ENCODE measurements at places on chromosomes 3 and 15.

GRCh38 chr15:98202256-98202655 is 241.8 kb downstream of the ARRDC4 start:
- no peak for DNase-seq

DNA sequence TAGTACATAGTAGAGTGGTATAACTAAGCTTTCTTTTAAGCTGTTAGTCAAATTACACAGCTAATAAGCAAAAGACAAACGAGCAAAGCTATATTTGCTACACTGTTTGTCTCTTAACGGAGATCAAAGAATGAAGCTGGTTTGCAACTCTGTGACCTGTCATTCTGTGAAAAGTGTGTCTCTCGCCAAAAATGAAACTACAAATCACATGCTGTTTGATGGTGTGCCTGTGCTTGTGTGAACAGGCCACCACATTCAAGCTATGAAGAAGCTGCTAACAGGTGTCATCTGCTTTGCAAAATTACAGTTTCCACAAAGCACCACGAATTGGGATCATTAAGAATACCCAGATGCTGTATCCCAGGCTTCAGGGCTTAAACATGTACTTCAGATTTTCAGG is 667.8 kb upstream of the NAALADL2 start:
- DNase-seq: no peak

GRCh38 chr15:60590935-60591495 is 112.1 kb upstream of the ICE2 start:
- no peak for DNase-seq

DNA sequence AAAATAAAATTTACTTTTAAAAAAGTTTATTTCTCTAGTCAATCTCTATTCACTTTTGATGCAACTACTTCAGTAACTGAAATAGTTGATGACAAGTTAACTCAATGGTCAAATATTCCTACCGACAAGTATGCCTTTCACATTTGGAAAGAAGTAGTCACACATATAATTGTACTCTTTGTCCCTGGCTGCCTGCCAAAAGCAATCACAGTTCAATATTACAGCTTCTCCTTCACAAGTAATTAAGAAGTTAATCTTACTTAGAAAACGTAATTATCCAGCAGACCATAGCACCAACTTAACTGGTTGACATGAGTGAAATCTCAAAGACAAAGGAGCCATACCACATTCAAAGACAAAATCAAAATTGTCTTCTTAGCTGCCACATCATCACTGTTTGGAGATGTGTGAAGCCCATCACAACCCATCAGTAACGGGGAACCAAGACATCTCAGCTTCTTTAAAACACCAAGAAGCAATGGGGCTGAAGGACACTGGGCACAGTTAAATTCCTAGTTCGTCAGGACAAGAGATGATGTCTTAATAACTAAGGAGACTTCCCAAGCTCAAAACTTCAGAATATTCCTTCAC is 86.1 kb downstream of the PLCH1 start:
- DNase-seq: no peak

GRCh38 chr3:18529631-18530030 is 104.5 kb upstream of the SATB1 start:
- DNase-seq: no peak

DNA sequence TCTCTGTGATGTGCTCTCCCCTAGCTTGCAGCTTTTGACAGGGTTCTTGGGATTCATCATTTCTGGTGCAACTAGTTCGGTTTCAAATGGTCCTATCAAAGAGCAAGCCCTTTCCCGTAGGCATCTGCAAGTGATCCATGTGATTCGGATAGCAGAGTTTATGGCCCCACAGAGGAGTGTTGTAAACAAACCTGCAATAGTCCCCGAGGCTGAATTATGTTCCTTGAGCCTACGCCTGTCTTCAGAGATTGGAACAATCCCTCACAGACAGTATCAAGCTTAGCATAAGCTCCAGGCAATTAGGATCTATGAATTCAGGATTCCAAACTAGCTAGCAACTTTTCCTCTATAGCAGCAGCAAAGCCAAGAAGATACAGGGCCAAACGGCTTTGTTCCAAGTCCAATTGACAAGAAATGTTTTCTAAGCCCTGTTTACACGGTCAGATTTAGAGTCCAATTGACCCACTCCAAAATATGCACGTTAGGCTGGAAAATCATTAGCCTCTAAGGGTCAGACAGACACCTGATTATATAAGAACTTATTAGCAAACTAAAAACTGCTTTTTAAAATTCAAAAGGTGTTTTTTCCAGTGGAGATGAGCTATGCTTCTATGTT is 24.8 kb downstream of the LNP1 start:
- no peak for DNase-seq
